ENCODE measurements at places on chromosomes 2 and 18.

- no peak for DNase-seq
Observed at GRCh38 chr2:16397681-16398475, 267.8 kb downstream of the CYRIA start.

GRCh38 chr2:222088561-222088960, 210.2 kb downstream of the PAX3 start:
- DNase-seq, result no peak

DNA sequence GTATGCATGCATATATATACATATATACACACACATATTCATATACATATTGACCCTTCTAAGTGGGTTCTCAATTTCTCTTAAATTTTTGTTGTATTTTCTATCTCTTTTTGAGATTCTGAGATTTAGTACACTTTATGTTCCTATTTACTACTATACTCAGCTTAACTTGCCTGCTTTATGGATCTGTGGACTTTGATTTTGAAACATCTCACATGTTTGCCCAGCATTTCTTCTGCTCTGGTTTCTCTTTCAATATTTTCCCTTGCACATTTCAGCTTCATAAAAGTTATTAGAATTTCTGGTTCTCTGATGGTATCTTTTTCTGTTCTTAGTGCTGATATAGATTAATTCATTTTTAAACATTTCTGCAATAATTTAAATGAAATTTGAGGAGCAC, 380.6 kb downstream of the SPAG16 start:
- no peak for DNase-seq

DNA sequence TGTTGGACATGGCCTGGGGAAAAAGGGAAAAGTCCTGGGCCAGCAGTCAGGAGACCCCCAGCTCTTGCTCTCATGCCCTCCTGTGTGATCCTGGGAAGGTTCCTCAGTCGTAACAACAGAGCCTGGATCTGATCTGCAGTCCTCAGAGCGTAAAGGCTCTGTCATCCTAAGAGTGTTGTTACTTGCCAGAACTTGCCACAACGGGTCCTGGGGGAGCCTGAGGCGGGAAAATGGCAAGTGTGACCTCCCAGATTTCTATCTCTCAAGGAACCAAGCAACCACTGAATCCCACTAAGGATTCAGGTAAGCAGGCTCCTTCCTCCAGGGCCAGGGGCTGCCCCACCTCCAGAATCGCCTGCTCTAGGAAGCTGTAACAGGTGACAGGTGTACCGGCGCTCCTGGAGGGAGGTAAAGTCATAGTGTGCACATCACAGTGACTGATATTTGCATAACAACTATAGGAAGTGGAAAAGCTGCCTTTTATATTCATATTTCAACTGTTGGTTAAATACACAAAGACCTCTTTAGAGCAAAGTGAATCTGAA, 18.4 kb downstream of the HS1BP3 start:
- DNase-seq, result no peak

All from GM12892 (cell line).